Activated CD8-positive, alpha-beta memory T cell treated with anti-CD3 and anti-CD28 coated beads for 1 hour (primary cell): ENCODE measurements at places on chromosomes 2 and 18.

DNA sequence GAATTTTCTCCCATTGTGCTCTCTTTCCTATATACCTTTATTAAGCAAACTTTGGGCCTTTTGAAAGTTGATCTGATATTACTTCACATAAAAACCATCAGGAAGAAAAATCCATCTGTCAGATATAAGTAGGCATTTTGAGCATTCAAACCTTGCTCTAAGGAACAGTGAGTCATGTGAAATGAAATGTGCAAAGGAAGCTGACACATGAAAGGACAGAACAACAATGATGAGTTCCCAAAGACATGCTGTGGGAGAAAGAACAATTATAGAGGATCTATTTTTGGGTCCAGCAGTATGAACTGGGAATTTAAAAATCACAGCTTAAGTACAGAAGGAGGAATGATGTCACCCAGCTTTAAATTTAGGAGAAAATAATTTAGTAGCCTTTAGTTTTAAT, 18.1 kb downstream of the CALCRL start:
- no peak for DNase-seq

DNA sequence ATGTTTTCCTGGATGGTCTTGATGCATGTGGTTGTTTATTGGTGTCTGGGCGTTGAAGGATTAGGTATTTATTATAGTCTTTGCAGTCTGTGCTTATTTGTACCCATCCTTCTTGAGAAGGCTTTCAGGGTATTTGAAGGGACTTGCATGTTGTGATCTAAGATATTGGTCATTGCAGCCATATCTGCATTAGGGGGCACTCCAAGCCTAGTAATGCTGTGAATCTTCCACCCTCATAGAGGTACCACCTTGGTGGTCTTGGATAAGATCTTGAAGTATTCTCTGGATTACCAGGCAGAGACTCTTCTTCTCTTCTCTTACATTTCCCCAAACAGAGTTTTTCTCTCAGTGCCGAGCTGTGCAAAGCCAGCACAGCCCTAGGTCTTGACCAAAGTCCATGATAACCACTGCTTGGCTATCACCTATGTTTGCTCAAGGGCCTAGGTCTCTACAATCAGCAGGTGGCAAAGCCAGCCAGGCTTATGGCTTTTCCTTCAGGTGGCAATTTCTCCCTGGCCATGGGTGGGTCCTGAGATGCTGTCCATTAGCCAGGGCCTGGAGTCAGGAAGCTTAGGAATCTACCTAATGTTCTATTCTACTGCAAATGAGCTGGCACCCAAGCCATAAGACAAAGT, 15.4 kb upstream of the PPP1R1C start:
- no peak for DNase-seq

- DNase-seq, result no peak
Measured at GRCh38 chr2:165959371-165959770, 5.8 kb upstream of the TTC21B start.

DNA sequence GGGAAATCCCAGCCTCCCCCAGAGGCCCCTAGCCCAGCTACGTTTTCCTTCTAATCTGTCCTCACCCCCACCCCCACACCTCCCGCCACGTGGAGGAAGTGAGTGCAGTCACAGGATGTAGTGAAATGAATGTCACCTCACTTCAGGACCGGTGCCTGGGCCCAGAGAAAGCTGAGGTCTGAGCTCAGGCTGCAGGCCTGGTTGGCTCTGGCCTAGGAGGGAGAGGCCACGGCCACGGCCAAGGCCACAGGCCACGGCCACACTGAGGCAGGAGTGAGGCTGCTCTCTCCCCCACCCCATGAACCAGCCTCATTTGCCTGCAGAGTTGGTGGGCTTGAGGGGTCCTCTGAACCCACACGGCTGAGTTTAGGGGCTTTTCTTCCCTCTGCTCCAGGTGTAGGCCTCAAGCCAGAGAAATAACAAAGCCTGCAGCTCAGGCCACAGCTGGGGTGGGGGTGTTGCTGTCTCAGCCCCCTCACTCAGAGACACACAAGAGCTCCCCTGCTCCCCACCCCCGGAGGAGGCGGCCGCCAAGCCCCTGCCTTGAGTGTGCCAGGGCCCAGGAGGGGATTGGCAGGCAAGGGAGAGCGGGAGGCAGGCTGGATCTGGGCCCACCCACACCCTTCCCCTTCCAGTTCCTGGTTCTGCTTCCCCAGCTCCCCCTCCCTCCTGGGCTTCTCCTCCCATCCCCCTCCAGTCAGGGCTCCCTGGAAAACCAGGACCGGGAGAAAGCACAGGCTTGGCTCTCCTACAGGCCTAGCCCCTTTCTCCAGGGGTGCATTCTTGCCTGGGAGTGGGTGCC, 27.0 kb downstream of the DNMT3A start:
- no peak for DNase-seq

GRCh38 chr2:29627279-29627711, 294.1 kb downstream of the ALK start:
- DNase-seq, result no peak

DNA sequence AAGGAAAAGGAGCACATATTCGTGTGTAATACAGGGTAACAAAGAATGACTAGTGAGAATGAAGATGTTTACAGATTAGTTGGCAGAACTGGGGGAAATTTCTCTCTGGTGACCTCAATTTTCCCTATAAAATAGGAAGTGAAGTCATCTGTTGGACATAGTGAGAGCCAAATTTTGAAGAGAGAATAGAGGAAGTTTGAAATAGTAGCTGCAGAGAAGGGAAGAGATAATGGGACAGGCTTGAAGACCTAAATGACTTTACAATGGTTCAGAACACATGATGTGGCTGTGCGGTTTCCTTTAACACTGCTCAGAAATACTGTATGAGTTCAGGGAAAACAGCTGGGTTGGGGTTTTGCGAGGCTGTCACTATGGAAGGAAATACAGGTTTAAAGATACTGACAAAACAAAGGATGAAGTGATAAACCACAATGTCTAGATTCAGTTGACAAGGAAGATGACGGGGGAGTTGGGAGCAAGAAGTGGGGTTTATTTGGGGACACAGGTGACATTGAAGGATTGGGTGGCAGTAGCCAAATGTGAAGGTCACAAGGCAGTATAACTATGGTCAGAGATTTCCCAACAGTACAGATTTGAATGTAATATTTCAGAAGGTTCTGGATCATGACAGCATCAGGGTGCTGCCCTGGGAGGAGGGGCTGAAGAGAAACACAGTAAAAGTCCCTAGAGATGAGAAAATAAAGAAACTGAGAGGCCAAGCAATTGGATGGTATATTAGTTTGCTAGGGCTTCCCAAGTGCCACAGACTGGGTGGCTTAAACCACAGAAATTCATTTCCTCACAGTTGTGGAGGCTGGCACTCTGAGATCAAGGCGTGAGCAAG, 82.6 kb upstream of the TANK start:
- peak; percentile 22 for DNase-seq

GRCh38 chr2:72851333-72851732, 25.5 kb upstream of the EXOC6B start:
- no peak for DNase-seq

DNA sequence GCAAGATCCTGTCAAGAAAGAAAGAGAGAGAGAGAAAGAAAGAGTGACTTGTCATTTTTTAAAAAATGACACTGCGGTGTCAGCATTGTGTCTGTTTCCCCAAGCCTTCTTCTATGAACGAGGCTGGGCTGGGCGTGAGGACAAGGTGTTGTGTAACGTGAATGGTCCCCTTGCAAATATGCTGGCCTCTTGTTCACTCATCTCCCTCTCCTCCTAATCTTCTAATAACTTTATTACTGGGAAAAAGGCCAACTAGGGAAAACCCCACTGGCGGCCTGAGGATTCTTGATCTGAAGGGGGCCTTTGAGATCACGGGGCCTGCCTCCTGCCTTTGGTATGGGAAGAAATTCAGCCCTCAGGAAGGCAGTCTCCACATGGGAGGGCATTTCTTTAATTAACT, 163.1 kb downstream of the MIB1 start:
- DNase-seq, result no peak

- DNase-seq, result no peak
Measured at GRCh38 chr18:27856820-27857219, 320.1 kb downstream of the CDH2 start.

DNA sequence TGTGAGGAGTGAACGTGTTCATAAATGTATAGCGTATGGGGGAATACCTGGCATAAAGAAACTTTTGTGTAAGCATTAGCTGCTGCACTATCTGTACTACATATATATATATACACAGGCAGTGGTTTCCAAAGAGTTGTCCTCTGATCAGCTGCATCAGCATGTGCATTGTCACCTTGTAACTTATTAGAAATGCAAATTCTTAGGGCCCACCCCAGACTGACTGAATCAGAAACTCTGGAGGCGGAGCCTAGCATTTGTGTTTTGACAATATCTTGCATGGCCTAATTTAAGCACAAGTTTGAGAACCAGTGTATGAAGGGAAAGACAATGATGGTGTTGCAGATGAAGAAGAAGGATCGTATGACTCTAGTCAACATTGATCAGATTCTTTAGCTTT, 299.5 kb downstream of the CCDC102B start:
- no peak for DNase-seq

DNA sequence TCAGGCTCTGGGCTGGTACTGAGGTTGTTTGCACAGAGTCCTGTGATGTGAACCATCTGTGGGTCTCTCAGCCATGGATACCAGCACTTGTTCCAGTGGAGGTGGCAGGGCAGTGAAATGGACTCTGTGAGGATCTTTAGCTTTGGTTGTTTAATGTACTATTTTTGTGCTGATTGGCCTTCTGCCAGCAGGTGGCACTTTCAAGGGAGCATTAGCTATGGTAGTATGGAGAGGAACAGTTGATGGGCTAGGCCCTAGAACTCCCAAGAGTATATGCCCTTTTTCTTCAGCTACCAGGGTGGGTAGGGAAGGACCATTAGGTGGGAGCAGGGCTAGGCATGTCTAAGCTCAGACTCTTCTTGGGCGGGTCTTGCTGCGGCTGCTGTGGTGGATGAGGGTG, 257.0 kb upstream of the GYPC start:
- DNase-seq, result no peak

DNA sequence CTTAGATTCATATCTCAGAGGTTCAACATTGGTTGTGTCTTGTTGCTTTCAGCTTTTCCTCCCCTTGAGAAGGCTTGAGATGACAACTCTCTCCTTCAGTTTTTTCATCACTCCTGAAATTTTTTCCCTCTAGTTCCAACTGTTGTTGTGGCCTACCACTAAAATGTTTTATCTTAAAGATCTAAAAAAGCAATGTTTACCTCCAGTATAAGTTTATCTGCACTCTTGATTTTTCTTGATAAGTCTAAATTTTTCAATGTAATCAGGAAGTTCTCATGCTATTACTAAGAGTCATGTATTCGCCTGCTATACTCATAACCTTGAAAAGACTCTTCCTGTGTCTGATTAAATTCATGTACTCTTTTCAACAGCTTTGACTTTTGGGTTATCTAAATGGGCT, 366.3 kb upstream of the TFPI start:
- DNase-seq, result no peak

DNA sequence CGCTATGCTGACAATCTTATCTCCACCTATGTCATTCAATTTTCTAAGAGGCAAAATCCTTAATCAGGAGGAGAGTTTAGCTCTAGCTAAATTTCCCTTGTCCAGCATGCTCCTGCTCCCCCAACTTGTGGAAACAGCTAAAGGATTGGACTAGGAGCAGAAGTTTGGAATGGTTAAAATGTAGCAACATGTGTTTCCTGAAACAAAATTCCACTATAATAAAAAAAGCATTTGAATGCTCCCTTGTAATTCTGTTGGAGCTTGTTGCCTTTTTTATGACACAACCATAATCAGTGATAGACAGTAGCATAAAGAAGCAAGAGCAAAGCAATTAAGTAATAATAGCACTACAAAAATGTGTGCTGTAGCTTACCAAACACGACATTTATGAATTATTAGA, 6.9 kb downstream of the ACTR3 start:
- DNase-seq, result no peak

- DNase-seq, result no peak
Measured at GRCh38 chr2:86631846-86632485, 8.3 kb upstream of the RNF103 start.

- no peak for DNase-seq
Measured at GRCh38 chr2:240596080-240596460, 9.5 kb downstream of the CAPN10 start.

GRCh38 chr2:85644909-85645308, 23.1 kb downstream of the SFTPB start:
- no peak for DNase-seq

DNA sequence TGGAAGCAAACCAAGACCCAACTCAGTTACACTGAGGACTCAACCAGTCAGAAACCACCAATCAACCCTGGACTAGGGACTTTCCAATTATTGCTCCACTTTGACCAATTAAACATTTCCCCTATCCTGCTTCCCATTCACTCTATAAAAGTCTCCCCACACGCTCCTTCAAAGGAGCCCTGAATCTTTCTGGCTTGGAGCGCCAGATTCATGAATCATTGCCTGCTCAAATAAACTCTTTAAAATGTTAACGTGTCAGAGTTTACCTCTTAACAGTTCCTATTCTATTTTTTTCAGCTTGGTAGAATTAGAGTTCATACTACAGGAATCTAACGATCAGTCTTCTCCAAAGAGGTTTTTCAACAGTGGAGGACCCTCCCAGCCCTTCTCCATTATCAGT, 20.7 kb upstream of the SULT1C2 start:
- DNase-seq, result no peak

- no peak for DNase-seq
Measured at GRCh38 chr18:21242141-21242779, at the start of gene GREB1L. Gene GREB1L (plus strand): TSS chr18:21242232. CDS start chr18:21383519, 141,287 bp downstream.

- no peak for DNase-seq
Measured at GRCh38 chr2:108079736-108080135, 93.4 kb downstream of the SLC5A7 start.
